ENCODE measurements at places on chromosomes 6 and 20.

DNA sequence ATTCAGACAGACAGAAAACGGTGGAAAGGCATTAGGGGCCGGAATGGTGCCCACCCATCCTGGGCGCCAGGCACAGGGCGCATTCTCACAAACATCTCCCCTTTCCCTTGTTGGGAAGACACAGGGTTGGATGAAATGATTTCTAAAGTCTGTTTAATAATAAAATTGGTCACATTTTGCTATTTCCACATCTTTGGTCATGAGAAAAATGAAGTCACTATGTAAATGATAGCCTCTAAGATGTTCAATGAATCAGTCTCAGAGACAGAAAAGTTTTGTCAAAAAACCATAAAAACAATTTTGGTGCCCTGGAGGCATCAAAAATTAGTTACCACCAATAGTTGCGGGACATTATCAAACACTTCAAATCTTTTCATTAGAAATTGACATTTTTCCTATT lies 40.7 kb downstream of the PRR18 start:
- DNase-seq = no peak

DNA sequence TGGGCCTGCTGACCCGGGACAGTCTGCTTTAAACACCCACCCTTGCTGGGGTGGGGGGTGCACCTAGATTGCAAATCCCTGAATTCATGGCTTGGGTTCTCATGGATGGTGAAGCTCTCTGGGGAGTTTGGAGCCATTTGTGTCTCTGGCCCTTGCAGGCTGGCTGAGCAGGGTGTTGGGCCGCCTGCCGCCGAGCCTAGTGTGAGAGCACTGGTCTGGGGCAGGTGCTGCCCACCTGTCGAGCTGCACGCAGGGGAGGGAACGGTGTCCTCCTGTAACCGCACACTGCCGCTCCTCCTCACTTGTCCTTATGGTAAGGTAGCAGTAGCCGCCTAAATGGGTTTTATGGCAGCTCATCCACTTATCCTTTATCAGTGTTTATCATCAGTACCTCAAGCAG lies 143.9 kb downstream of the DTNBP1 start:
- DNase-seq = no peak

- DNase-seq = peak; percentile 30
These were observed 39.4 kb downstream of the RREB1 start for GRCh38 chr6:7147051-7147671.

DNA sequence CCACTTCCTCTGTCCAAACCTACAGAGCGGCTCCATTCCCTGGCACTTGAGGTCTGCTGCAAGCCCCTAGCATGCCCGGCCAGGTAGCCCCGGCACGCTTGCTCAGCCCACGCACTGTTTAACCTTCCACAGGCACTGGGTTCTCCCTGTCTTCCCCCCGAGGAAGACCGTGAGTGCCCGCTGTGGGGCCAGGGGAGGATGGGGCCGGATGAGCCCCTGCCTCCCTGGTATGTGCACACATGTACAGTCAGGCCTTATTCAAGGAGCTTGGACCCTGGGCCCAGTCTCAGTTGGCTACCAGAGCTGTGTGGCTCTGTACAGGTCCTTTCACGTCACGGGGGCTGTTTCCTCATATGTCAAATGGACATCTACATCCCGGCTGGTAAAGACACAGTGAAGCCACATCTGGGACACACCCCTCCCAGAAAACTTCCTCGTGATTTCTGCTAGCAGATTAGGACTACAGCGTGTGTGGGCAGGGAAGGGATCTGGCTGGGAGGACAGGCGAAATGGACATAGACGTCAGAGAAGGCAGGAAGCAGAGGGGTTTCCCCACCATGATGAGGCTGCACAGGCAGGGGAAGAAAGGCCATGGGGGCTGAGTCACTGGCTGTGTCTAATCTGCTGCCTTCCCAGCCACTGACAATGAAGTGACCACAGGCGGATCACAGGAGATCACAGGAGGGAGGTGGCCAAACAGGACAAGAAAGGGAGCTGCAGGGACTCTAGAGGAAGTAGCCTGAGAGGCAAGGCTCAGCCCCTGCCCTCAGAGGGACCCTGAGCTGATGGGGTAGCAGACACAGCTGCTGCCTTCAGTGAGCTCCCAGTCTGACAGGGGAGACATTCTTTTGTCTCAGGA lies 62.9 kb downstream of the MRPL14 start:
- peak; percentile 95 for DNase-seq

- no peak for DNase-seq
These were observed 126.5 kb downstream of the GJA10 start for GRCh38 chr6:90020746-90021145.

GRCh38 chr6:7732228-7732627 lies 6.3 kb downstream of the BMP6 start:
- DNase-seq = no peak

- DNase-seq = no peak
These were observed 185.5 kb downstream of the PREX1 start for GRCh38 chr20:48642105-48642880.

- peak; percentile 74 for DNase-seq
These were observed 32.3 kb upstream of the GNRH2 start for GRCh38 chr20:3010985-3011723.

- no peak for DNase-seq
These were observed 158.2 kb downstream of the ZMYND8 start for GRCh38 chr20:47198254-47198671.

DNA sequence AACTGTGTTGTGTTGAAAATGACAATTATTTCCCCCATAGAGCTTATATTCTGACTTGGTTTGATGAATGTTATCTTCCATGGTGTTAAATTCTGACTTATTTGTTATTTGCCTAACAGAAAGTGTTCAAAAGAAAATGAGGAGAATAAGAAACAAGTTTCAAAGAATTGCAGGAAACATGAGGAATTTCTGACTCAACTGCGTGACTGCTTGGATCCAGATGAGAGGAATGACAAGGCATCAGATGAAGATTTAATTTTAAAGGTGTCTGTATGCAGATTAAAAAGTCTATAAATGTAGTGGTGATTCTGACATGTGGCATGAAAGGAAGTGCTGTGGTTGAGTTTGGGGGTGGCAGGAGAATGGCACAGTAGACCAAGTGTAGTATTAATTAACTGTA lies 50.6 kb downstream of the CCDC170 start:
- no peak for DNase-seq

DNA sequence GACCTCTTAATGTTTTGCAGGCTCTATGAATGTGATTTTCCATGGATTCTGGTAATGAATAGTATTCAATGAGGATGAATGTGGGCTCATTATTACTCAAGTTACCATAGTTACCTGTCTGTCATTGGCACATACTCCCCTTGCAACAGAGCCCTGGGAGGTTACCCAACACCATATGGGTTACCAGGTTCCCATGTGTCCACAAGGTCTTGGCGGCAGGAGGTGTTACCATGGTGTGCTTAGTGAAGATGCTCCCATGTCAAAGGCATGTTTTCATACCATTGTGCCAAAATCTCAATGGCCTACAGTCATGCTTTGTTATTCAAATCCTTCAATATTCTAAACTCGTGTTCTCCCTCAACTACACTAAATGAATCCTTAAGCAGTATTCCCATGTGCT lies 232.5 kb downstream of the HDGFL1 start:
- DNase-seq = no peak

- DNase-seq = no peak
These were observed 37.0 kb downstream of the BFSP1 start for GRCh38 chr20:17494201-17494600.

GRCh38 chr6:118187568-118188164 lies 280.6 kb downstream of the SLC35F1 start:
- no peak for DNase-seq

DNA sequence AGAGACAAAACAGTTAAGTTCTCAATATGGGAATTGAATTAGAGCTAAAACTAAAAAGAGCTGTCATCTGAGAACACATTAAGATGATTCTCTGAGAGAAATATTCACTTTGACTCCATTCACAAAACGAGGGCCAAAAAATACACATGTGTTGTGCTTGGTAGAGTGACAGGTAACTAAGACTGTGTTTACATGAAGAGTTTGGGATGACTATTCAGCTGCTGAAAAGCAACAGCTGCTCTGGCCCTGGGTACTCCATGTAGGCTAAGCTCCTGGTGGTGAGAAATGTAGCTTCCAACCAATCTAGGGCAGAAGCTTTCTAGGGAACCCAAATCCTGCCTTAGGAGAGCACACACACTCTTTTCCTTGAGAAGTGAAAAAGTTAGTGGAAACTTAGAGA lies 184.5 kb downstream of the COL21A1 start:
- DNase-seq = no peak

- DNase-seq = no peak
These were observed 195.4 kb downstream of the ASCC3 start for GRCh38 chr6:100685747-100686146.

GRCh38 chr20:61931476-61932198 lies 134.0 kb downstream of the TAF4 start:
- no peak for DNase-seq

GRCh38 chr6:157652601-157653363 lies 170.3 kb upstream of the SNX9 start:
- DNase-seq = no peak

DNA sequence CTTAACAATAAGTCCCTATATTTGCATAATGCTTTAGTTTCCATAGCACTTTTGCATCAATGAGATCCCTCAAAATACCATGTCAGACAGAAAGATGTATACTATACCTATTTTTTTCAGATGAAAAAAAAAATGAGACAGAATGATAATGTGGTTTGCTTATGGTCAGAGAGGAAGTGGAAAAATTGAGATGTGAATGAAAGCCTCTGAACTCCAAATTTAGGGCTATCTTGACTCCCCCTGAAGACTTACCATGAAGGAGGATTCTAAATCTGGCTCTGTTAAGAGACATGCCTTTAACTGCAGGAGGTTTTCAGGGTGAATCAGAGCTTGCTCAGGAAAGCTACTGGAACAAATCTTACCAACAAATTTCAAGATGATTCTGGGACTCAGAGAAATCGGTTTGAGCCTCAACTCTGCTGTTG lies 176.2 kb downstream of the ISM1 start:
- peak; percentile 33 for DNase-seq

GRCh38 chr6:20427856-20428255 lies 26.2 kb downstream of the E2F3 start:
- DNase-seq = no peak

- DNase-seq = no peak
These were observed 36.1 kb downstream of the BLOC1S5 start for GRCh38 chr6:8027965-8028651.

GRCh38 chr6:44985006-44985405 lies 343.1 kb upstream of the RUNX2 start:
- DNase-seq = no peak

GRCh38 chr6:166167801-166168615 lies at the start of gene TBXT:
Gene TBXT (minus strand): TSS chr6:166167851. CDS start chr6:166167591, 260 bp downstream.
- no peak for DNase-seq

DNA sequence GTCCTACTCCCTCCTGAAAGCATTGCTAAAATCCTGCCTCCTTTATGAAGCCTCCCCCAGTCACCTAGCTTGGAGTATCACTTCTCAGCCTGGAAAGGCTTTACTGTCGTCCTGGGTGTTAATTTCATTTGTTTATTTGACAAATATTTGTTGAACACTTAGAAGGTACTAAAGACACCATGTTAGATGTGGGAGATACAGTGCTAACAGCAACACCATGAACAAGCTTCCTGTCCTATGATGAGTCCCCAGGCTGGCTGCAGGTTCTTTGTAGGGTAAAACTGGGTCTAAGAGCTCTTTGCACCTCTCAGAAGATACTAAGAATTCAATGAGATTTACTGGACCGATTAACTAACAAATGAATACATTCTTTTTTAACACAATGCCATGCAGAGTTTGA lies 109.2 kb upstream of the TMEM170B start:
- no peak for DNase-seq

GRCh38 chr6:4801491-4802110 lies 25.4 kb downstream of the CDYL start:
- no peak for DNase-seq

- peak; percentile 12 for DNase-seq
These were observed 145.6 kb downstream of the GJA10 start for GRCh38 chr6:90039911-90040310.

- no peak for DNase-seq
These were observed 86.0 kb downstream of the ALDH8A1 start for GRCh38 chr6:134863763-134864510.

- DNase-seq = peak; percentile 75
These were observed 23.6 kb upstream of the EDN1 start for GRCh38 chr6:12266571-12266970.

DNA sequence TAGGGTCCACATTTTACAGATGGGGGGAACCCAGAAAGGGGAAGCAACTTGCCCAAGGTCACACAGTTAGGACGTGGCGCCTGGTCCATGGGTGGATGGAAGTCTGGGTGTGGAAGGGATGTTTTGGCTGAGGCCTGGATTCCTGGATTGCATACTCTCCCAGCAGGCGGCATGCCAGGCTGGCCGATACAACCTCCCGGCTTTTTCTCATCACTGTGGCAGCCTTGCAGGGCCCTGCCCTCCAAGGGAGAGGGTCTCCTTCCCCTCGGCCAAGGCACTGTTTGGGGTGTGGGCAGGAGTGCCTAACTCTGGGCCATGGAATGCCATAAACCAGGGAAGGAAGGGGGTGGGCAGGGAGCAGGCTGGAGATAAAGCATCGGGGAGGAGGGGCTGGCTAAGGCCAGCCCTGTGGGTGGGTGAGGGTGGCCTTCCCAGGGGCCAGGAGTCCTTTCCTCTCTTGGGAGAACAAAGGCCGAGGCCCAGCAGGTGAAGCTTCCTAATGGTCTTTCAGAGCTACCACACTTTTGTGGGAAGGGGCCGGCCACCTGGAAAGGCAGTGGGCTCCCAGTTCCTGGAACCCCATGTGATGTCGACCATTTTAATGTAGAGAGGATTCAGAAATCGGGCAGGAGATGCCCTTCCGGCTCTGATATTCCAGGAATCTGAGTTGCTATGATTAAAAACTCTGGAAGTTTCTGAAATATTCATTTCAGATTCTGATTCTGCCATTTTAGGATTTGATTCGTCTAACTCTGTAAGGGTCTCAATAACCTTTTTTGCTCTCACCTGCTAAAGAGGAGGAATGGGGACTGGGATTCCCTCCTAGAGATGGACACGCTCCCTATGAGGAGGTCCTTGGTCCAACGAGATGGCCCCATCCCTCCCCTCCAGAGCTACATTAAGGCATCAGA lies 4.2 kb downstream of the FOXS1 start:
- no peak for DNase-seq

DNA sequence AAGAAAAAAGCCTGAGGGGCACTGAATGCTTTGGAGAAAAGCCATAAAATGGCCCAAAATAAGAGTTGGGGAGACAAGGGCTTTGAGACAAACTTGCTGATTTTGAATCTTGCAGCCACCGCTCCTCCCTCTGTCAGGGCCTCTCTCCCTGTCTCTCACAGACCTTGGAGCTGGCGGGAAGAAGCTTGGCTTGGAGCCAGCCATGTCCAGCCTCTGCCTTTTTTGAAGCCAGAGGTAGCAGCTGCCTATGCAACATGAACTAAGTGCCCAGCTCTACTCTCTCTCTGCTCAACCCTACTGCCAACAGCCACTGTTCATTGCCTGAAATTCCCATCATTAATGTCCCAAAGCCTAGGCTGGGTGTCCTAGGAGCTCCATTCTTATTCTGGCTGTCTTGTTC lies 63.7 kb upstream of the CTNNBL1 start:
- DNase-seq = no peak

DNA sequence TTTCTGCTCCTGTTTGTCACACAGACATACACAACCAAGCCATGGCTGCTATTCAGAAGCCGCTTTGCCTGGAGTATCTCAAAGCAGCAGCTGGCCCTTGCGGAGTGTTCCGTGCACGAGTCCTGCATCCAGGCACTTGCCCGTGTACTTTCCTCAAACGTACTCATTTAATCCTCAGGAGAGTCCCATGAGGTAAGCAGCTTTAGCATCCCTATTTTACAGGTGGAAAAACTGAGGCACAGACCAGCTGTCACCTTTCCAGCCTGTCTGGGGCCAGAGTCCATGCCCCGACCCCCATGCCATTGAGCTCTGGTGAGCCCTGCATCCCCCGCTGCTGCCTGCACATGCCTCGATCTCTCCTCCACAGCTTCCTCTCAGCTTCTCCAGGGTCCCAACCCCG lies 130.0 kb downstream of the ERMARD start:
- no peak for DNase-seq

Data from astrocyte of the spinal cord (primary cell).